ENCODE measurements at places on chromosomes 5 and 9. TPM values are rescaled to one million over a fixed set of nuclear protein-coding genes. Genes with fewer than 3 reads are reported as not detected.

The CCNO gene
- polyA plus RNA-seq: 3.8 TPM

The FRRS1L gene
- polyA plus RNA-seq: 3.1 TPM

The CCIN gene
- polyA plus RNA-seq: 0.27 TPM

The CAMK4 gene
- polyA plus RNA-seq: 4.1 TPM

The EIF4E1B gene
- polyA plus RNA-seq: not detected

- DNase-seq: no peak
Observed at GRCh38 chr5:162824360-162824759, 613.0 kb upstream of the CCNG1 start.

GRCh38 chr5:81909677-81910076 is 62.1 kb upstream of the ATG10 start:
- DNase-seq: no peak

GRCh38 chr9:99130069-99130468 is 25.2 kb downstream of the TGFBR1 start:
- DNase-seq: no peak

GRCh38 chr5:6718718-6719117 is 5.5 kb downstream of the TENT4A start:
- DNase-seq: no peak

DNA sequence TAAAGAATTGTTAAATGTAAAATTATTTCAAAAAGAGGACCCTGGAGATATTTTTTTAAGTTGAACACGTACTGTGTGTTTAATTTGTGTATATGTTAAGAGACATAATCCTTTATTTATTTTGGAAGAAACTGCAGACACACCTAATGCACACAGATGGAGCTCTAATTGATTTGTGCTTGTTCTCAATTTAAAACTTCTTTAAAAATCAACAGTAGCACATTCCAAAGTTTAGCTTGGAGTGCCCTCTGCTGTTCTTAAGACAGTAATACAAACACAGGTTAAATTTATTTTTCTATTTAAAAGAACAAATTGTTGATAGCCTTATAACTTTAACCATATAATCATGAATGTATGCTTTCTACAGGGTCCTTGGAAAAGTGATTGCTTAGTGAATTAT is 277.6 kb upstream of the ADAMTS16 start:
- no peak for DNase-seq

DNA sequence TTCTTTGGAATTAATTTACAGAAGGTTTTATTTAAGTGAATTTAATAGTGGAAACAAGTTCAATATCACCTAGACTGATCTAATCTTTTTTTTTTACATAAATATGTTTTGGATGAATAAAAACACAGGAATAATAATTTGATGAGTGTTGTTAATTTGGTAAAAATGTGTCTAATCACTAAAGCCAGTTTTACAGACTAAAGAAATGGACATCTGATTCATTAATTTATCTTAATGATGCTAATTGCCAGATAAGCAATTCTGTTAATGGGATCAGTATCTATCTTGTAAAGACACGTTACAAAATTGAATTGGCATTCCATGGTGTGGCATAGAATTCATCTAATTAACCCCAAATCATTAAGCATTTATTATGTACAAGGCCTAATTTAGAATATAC is 743.3 kb upstream of the CDH6 start:
- no peak for DNase-seq

DNA sequence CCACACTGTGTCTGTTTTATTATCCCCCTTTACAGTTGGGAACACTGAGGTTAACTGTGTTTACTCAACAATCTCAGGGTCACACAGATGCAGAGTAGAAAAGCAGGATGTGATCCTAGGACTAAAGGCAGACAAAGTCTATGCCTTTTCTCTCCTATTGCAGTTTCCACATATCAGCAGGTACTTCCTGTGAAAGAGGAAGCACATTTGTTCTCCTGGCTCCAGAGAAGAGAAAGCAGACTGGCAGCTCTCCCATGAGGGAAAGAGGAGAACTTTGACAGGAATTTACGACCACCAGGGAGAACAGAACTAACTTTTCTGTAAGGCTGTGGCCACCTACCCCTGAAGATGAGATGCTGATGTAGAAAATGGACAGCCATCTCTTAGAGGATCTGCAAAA is 84.2 kb upstream of the TNC start:
- no peak for DNase-seq
